Stimulated activated CD4-positive, alpha-beta T cell treated with anti-CD3 and anti-CD28 coated beads, Interleukin-4, amount 100 ng/mL, for 24 hours (primary cell): ENCODE measurements at places on chromosomes 12 and 14.

DNA sequence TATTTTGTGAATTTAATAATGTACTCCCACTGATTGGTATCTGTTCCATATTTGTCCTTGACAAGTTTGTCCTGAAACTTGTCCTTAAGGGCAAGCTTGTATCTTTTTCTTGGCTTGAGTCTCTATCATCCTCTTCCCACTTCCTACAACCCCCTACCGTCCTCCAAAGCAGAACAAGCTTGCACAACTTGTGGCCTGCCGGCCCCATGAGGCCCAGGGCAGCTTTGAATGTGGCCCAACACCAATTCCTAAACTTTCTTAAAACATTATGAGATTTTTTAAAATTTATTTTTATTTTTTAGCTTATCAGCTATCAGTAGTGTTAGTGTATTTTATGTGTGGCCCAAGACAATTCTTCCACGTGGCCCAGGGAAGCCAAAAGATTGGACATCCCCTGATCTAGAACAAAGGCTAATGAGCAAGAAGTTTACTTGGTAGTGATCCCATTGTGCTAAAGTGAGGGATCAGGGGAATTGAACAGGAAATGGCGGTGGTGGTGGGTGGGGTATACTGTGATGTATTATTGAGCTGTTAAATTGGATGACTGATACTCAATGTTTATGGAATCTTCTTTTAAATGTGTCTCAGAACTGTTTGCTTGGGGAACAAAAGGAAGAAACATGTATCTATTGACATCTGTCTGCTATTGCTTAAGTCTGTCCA lies 37.8 kb downstream of the TMX1 start:
- no peak for DNase-seq

DNA sequence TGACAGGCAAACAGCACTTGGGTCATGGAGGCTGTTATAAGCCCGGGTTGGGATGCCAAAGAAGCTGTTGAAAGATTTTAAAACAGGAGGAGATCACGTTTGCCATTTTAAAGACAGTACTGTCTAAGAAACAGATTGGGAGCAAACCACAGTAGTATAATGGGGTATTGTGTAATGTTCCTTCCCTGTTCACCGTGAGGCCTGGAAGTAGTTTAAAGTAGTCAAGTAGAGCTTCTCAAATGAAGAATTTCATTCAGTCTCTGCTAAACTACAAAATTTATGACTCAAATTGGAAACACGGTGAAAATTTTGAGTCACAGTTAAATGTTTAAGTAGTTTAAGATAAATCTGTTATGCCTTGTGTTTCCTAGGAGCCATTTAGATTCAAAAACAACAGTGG lies 35.8 kb downstream of the ATP2A2 start:
- no peak for DNase-seq

DNA sequence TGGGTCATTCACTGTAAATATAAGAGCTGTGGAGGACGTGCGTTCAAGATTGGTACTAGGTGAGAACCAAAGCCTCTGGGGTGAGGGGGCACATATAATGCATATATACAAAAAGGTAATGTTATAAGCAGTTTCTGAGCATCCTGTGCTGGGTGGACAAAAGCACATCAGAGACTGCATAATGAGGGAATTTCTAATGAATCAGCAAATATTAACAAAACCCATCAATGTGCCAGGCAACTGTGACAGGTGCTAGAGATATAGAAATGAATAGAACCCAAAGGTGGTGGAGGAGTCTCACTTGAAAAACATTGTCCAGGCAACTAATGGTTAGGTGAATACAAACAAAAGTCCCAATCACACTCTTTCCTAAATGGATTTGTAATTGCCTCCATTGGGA lies 74.7 kb downstream of the GPR65 start:
- DNase-seq = no peak

DNA sequence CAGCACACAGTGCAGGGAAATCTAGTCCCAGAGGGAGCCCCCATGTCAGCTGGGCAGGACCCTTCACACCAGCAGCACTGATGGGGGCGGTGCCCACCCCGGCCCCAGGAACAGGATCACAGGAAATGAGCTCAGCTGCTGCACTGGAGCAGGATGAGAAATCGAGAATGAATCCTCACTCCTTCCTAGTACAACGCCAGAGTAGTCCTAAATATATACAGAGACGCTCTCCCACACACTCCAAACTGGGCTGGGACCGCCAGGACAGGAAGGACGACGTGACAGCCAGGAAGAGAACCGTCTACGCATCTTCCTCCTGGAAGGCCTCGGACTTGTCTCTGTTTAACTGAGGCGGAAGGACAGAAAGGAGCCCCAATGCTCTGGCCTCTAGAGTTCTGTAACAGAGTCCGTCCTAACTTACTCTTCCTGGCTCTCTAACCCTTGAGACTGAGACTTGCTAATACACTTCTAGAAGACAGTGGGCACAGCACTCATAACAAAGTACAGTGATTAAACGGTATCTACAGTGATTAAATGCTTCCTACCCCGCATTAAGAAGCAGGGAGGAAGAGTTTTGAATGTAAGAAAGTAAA lies 33.4 kb downstream of the CDC42BPB start:
- DNase-seq = no peak
